ENCODE measurements at places on chromosomes 5 and 9.
A peak's percentile ranks its signal among the peaks of the same experiment; 100 is the strongest.

- no peak for DNase-seq
Observed at GRCh38 chr9:23777328-23777727, 48.7 kb downstream of the ELAVL2 start.

DNA sequence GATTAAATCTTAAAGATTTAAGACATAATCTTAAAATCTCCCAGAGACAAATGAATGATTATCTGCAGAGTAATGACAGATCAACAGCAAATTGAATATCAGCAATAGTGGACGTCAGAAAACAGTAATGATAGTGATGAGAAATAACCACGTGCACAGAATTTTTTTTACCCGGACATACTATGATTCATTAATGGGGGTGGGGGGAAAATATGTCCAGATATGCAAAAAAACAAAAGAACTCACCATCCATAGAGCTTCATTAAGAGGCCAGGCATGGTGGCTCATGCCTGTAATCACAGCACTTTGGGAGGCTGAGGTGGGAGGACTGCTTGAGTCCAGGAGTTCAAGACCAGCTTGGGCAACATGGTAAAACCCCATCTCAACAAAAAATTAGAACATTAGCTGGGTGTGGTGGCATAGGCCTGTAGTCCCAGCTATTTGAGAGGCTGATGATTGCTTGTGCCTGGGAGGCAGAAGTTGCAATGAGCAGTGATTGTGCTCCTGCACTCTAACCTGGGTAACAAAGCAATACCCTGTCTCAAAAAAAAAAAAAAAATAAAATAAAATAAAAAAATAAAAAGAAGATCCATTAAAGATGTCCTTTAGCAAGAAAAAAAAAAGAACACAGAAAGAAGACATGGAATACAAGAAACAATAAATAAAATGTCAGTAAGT lies 30.9 kb upstream of the SHOC1 start:
- no peak for DNase-seq

DNA sequence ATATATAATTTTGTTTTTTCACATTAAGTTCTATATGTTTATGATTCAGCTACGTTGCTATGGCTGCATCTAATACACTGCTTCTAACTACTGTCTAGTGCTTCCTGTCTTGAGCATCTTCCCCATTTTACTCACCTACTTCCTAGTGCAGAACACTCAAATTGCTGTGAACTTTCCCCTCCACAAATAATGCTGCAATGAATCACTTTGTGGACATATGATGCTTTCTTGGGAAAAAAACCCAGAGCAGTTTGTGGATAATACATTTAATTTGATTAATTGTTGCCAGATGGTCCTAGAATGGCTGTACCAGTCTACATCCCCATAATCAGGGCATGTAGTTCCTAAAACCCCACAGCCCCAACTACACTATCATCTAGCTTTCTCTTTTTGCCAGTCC lies 18.5 kb downstream of the CD180 start:
- DNase-seq: no peak

- DNase-seq: no peak
Observed at GRCh38 chr9:96719521-96719920, 58.4 kb downstream of the ZNF510 start.

- DNase-seq: no peak
Observed at GRCh38 chr5:90289837-90290236, 119.7 kb downstream of the CETN3 start.

DNA sequence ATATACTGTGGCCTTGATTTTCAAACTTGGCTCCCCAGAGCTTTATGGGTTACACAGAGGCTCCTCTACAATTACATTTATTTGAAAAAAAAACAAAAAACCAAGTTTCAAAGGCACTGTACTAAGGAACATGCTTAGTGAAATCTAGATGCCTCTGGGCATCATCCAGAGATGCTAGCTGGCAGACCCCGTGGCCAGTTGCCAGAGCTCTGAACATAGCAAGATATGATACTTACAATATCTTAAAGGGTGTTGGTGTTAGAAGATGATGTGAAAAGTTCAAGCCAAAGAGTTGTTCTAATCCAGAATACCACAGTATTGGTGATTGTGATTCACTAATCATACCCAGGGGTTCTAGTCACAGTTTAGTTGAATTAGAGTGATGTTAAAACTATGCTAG lies 87.8 kb downstream of the JAK2 start:
- no peak for DNase-seq

DNA sequence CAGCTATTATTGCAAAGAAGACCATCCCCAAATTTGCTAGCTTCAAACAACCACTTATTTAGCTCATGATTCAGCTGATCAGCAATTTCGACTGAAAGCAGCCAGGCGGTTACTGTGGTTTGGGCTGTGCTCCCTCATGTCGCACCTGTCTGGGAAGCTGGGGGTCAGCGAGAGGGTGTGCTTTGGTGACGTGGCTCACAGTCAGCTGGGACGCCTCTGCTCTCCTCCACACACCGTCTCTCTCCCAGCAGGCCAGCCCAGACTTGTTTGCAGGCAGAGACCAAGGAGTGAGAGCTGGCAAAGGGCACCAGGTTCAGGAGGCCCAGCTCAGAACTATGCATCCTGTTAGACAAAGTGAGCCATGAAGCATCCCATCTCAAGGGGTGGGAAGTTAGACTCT lies 140.9 kb downstream of the SYK start:
- no peak for DNase-seq

- no peak for DNase-seq
Observed at GRCh38 chr9:122033775-122034373, 59.2 kb downstream of the TTLL11 start.

- DNase-seq: no peak
Observed at GRCh38 chr5:34690301-34690700, 34.2 kb downstream of the RAI14 start.

GRCh38 chr5:22965960-22966359 lies 112.8 kb upstream of the CDH12 start:
- DNase-seq: no peak

- no peak for DNase-seq
Observed at GRCh38 chr9:12816656-12817101, 41.9 kb downstream of the LURAP1L start.

- DNase-seq: no peak
Observed at GRCh38 chr5:32791536-32792243, 80.6 kb downstream of the NPR3 start.

DNA sequence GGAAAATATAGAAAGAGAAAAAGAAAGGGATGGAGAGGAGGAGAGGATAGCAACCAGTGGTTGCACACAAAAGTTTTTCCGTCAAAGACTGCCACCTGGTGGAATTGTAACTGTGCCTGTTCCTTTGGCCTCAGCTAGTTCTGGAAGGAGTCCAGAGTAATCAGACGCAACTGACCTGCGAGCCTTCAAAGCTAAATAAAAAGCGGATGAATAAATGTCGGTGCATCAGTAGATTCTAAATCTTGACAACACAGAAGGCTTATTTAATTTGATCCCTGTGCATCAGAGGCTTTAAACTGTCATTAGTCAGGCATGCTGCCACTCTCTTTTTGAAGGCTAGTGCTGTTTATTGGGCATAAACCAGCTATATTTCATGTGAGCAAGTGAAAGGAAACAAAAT lies 132.9 kb upstream of the ACO1 start:
- DNase-seq: peak; percentile 59

GRCh38 chr5:5154733-5155132 lies 14.6 kb downstream of the ADAMTS16 start:
- DNase-seq: no peak

DNA sequence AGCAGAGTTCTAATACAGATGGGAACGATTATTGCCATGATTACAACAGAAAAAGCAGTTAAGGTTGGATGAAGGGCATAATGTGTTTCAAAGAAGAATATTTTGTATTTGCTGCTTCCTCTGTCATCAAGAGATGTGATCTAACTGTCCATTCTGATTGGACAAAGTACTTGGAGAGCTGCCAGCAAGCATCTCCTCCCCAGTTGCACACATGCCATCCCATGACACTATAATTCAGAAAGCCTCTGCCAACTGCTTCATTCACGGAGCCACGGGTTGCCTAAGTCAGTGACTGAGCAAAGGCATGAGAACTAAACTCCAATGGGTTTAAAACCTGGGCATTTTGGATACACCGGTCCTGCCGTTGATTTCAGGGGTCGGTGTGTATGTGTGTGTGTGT lies 253.8 kb downstream of the CRB2 start:
- no peak for DNase-seq

- peak; percentile 44 for DNase-seq
Observed at GRCh38 chr9:108801949-108802348, 53.8 kb downstream of the ACTL7B start.

DNA sequence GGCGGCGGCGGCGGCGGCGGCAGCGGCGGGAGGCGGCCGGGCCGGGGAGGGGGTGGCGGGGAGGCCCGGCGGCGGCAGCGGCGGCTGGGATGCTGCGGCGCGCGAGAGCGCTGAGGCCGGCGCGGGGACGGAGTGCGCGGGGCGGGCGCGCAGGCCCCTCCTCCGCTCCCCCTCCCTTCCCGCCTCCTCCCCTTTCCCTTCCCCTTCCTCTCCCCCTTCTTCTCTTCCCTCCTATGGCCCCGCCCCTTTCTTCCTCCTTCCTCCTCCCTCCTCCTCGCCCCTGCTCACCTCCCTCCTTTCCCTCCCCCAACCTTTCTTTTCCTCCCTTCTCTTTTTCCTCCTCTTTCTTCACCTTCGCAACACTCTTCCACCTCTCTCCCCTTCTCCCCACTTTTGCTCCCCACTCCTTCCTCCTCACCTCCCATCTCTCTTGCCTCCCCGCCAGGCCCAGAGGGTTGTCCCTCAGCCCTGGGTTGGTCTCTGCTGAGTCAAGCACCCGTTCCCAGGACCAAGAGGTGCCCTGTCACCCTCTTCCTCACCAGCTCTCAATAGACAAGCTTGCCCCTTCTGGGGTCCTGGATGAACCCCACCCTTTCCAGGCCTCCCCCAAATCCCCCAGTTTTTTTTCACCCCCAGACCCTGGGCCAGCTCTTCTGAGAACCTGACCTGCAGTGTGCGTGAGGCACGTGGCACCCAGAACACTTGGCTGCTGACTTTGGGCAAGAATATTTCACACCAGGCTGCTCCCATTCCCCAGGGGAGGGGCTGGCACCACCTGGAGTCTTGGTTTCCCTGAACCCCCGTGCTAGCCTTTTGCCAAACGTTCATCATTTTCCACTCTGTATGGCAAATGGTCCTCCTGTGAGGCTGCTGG lies at the start of gene SEMA4D:
SEMA4D (minus strand) TSS at position 136 of the 874 bp plus-strand sequence. CDS start 92,657 bp downstream, outside the sequence.
- peak; percentile 57 for DNase-seq

DNA sequence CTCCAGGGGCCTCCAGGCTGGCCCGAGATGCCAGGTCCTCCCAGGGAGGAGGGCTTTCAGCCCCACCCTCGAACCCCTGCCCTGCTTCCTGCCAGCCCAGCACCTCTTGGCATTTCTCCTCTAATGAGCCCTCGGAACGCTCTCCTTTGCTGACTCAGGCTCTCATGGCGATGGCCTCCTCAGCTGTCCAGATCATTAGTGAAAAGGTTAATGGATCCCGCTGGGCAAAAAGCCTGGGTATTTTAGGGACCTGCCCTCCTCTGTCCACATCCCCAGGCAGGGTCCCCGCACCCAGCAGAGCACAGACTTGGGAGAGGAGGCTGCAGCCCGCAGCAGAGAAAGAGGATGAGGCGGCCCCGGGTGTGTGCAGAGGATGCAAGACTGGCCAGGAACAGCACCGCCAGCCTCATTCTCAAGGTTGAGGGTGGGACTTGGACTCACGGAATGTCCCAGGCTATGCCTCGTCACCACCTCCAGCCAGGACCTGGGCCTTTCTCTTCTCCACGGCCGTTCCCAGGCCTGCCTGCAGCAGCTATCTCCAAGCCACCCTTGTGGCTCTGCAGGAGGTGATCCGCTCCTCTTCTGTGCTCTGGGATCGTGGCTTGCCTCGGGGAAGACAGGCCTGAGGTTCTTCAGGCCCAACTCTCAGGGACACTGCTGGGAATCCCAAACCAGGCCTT lies 23.0 kb upstream of the ADAMTS2 start:
- no peak for DNase-seq

- DNase-seq: no peak
Observed at GRCh38 chr9:125540497-125540896, 166.5 kb downstream of the MAPKAP1 start.

DNA sequence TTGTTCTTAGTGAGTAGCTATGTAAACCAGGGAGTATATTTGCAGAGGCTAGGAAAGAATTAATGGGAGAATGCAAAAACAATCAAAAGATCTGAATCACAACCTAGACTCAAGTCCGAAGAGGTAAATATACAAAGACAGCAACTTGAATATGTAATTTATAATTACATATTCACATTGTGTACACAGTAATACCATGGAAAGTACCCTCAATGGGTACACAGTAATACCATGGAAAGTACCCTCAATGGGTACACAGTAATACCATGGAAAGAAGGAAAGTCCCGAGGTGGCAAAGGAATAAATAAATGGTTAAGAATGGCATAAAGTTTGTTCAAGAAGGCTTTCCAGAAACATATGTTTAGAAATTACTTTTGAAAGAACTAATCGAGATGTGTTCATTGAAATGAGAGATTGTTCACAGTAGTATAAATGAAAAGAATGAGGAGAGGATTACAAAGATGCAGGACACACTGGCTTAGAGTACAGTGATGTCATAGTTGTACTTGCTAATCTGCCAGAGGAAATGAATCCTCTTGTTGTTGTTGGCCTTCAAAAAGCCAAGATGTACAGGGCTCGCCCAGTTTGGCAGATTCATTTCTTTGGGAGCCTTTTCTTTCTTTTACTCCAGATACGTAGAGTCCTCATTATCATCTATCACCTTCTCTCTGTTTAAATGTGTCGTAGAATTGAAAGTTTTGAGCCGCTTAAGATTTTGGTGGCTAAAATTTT lies 116.0 kb downstream of the UNC13B start:
- no peak for DNase-seq

GRCh38 chr9:14945351-14945750 lies 35.1 kb upstream of the FREM1 start:
- no peak for DNase-seq

DNA sequence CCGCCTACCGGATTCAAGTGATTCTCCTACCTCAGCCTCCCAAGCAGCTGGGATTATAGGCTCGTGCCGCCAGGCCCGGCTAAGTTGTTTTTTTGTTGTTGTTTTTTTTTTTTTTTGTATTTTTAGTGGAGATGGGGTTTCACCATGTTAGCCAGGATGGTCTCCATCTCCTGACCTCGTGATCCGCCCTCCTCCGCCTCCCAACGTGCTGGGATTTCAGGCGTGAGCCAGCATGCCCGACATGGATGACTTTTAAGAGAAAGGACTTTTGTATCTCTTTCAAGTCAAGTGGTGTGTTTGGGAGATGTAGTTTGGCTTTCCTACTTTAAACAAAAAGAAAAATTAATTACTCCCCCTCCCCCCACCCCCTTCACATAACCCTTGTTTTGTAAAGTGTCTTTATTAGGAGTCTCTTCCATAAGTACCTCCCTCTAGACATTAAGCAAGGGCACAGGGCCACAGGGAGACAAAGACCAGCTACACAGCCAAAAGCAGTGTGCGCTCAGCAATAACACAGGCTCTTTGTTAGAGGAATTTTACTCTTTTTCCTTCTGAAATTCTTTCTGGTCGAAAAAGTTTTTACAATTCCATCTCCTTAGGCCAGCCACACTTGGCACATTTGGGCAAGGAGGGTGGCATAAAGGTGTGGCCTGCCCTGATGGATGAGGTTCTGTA lies 31.2 kb downstream of the JAKMIP2 start:
- no peak for DNase-seq

- DNase-seq: no peak
Observed at GRCh38 chr9:8809741-8810140, 1010.2 kb upstream of the DMAC1 start.
